ENCODE measurements at places on chromosomes 7 and 10.
A peak's percentile ranks its signal among the peaks of the same experiment; 100 is the strongest.

GRCh38 chr7:112205343-112206237, 609 bp downstream of the DOCK4 start:
- peak; percentile 16 for DNase-seq

DNA sequence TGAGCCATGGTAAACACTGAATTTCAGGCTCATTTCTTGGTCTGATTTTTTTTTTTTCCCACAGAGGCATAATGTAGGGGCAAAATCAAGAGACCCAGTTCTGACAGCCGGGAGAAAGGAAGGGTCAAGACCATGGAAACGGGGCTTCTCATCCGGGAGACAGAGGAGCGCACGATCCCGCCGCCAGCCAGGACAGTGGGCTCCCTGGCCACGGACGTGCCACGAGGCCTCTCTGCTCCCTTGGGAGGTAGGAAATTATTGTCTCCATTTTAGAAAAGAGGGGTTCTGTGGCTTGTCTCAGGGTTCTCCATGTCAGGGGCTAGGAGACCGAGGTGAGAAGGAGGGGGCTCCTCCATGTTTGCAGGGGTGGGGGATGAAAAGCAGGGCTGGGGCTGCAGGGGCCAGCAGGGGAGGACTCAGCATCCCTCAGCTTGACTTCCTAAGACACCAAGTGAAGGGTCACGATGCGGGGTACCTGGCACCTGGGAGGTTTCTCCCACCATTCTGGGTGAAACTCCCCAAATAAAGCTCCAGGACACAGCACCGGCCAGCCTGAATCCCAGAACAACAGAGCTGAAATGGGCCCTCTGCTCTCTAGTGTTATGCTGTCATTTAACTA, 37.6 kb downstream of the PPIF start:
- peak; percentile 2 for DNase-seq

- no peak for DNase-seq
Measured at GRCh38 chr7:74572301-74572979, 85.1 kb upstream of the GTF2I start.

DNA sequence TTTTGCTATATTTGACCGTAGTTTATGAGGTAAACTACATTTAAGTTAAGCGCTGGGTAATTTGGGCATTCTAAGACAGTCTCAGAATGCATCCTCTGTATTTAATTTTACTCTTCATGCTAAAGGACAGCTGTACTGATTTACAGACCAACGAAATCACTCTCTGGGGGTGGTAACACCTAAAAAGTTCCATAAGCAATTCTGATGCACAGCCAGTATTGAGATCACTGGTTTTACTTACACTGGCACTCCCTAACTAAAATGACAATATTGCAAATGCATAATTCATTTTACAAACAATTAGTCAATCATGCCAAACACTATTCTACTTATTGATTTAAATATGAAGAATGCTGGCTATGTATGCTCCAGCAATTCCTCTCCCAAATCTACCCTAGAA, 102.3 kb downstream of the SRPK2 start:
- no peak for DNase-seq

DNA sequence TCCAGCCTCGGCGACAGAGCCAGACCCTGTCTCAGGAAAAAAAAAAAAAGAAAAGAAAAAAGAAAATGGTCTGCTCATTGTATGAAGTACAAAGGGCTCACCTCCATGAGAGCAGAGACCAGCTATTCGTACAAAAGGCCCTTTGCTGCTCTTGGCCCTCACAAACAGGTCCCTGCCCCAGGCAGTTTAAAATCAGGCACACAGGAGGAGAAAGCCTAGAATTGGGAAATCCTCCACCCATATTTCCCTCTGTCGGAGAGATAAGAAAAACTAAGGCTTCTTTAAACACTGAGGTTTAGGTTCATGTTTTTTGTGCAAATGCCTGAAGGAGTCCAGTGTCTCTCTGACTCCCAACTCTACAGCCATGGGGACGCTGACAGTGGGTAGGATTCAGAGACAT, 15.1 kb downstream of the GNA12 start:
- no peak for DNase-seq

GRCh38 chr10:124477614-124478363, 16.2 kb downstream of the LHPP start:
- no peak for DNase-seq

DNA sequence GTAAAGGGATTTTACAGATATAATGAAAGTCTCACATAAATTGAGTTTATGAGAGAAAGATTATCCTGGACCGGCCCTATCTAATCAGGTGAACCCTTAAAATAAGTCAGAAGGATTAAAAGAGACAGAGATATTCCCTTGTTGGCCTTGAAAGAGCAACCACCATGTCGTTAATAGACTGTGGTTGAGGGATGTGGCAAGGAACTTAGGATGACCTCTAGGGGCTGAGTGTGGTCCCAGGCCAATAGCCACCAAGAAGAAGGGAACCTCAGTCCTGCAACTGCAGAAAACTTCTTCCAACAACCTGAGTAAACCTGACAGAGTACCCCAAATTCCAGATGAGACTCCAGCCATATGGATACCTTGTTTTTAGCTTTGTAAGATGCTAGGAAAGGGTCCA, 121.5 kb downstream of the POLR1F start:
- no peak for DNase-seq

GRCh38 chr7:229184-229964, 37.0 kb downstream of the FAM20C start:
- no peak for DNase-seq

DNA sequence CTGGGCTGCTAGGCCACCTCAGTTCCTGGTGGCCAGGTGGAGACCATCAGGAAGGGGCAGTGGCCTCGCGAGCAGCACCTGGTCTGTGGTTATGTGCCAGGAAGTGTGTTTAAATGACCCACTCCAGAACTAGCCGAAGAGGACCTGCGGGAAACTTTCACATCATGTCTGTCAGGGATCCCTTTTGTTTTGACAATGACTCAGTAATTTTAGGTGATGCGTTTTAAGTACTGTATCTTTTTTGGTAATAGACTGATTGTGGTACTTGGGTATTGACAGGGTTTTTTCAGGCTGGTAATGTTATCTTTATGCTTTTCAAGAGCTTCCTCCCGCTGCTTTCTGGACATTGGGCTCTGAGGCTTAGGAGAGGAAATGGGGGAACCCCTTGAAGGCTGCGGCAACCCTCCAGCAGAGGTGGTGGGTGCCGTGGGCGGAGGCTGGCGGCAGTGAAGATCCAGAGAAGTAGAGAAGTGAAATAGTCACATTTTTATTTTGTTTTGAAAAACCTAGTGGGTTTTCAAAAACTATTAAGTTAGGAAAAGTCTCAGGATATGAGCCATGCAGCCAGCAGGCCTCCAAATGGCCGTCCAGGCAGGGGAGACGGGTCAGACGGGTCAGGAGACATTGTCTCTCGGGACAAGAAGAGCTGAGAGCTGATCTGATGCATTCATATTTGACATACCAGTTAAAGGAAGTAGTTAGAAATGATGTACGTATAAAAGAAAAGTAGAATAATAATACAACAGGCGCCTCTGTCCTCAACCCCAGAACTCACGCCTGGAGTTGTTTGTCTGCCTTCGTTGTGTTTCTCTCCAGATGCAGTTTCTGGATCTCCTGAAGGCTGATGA, 27.7 kb downstream of the PPP2R2D start:
- no peak for DNase-seq

GRCh38 chr10:129056734-129057689, 410.0 kb upstream of the MGMT start:
- no peak for DNase-seq

DNA sequence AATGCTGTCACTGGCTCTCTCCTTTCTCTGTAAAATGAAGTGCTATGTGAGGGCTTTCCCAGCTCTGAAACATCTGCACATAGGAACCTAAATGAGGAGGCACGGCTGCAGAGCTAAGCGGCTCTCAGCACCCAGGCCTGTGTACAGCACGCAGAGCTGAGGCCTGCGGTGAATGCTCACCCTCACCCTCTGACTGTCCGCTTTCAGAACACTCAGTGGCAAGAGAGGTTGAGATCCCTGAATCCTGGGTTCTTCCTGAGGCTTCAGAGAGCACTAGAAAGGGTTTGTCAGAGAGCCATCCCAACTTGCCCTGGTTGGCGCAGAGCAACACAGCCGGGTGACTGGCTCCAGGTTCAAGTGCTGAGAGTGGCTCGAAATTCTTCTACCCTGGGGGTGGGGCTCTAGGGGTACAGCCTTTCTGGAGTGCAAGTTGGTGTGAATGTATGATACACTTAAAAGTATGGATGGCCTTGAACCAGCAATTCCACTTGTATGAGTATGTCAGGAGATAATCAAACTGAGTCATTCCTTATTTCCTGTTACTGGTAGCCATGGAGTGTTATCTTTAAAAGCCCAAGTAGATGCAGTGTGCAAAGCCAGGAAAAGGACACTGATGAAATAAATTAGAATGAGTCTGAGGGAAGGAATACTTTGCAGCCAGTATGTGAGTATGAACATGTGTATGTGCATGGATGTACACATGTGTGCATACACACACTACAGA, 1.7 kb upstream of the CCDC201 start:
- DNase-seq = no peak

DNA sequence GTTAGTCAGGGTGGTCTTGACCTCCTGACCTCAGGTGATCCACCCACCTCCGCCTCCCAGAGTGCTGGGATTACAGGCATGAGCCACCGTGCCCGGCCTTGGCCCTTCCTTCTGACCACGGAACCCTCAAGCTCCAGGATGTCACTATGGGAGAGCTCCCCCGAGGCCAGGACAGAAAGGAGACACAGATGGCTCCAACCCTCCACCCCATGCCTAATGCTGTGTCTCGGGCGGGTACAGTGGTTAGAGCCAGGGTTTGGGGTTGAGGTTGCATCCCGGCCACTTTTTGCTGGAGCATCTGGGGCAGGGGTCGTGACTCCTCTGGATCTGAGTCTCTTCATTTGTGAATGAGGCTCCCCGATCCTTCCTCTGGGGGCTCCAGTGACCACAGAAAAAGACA, 8.1 kb downstream of the MYL10 start:
- no peak for DNase-seq

GRCh38 chr7:100556541-100556940, 17.2 kb downstream of the SAP25 start:
- DNase-seq = no peak

- DNase-seq = no peak
Measured at GRCh38 chr10:49608166-49609005, 1.7 kb upstream of the SLC18A3 start.

- no peak for DNase-seq
Measured at GRCh38 chr7:48708635-48709034, 215.7 kb upstream of the CDC14C start.

DNA sequence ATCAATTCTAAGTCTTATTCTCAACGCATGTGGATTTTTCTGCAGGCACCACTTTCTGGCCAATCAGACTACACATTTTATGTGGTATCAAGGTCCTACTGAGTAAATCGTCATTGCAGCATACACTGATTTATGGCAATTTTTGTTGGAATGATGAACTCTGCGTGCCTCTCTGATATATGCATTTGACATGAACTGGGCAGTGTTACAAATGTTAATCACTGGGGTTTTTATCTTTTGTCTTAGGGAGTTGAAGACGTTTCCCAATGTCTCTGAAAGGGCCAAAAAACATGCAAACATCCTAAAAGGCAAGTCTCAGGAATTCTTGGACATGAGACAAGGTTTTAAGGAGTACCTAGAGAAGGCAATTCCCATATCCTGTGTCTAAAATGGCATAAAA, 809.5 kb upstream of the CELF2 start:
- DNase-seq = no peak

GRCh38 chr10:86348321-86349210, 18.0 kb downstream of the GRID1 start:
- no peak for DNase-seq

- DNase-seq = no peak
Measured at GRCh38 chr7:128108641-128109423, 77.6 kb upstream of the LRRC4 start.

- DNase-seq = no peak
Measured at GRCh38 chr10:131144711-131145375, 166.7 kb downstream of the TCERG1L start.
